Lung (tissue), 17 donors: ENCODE measurements at places on chromosomes 4 and X. TPM values are rescaled to one million over a fixed set of nuclear protein-coding genes. Genes with fewer than 3 reads are reported as not detected.

ZNF630 gene
- polyA plus RNA-seq: 0.98 TPM

TMPRSS11D gene
- 0.09 TPM for polyA plus RNA-seq

PHF8 gene
- polyA plus RNA-seq: 11.3 TPM

KDR gene
- 21.1 TPM for polyA plus RNA-seq

BBS12 gene
- polyA plus RNA-seq: 2.1 TPM

TCP11X2 gene
- 0.12 TPM for polyA plus RNA-seq

GK2 gene
- not detected for polyA plus RNA-seq

CXorf38 gene
- 16.0 TPM for polyA plus RNA-seq

GSX2 gene
- not detected for polyA plus RNA-seq

SFRP2 gene
- 0.68 TPM for polyA plus RNA-seq

VSIG4 gene
- polyA plus RNA-seq: 255 TPM

TRIML2 gene
- 0.07 TPM for polyA plus RNA-seq

POLA1 gene
- polyA plus RNA-seq: 2.4 TPM

SYAP1 gene
- polyA plus RNA-seq: 15.3 TPM

GRCh38 chr4:155914782-155915181 lies 11.3 kb downstream of the TDO2 start:
- no peaks in the 10 kb centered on the region for H3K27me3 ChIP-seq
- no peaks in the 10 kb centered on the region for H3K4me1 ChIP-seq
- no peak overlapping the region for H3K4me3 ChIP-seq
- H3K36me3 ChIP-seq: no peaks in the 10 kb centered on the region

DNA sequence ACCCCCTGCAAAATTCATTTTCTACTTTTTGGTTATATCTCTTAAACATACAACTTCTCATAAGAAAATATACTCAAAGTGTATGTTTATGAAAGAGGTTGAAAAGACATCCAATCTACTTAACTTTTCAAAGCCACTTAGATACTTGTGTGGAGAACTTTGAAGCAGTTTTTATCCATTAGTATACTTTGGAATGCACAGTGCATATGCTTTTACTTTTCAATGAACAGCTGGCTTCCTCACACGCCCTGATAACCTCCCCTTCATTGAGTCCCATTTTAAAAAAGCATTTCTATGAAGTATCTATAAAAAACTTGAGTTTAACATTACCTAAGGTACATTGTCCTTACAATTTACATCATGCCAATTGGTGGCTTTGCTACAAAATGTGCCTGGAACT lies 73.8 kb downstream of the VEGFC start:
- H3K4me1 ChIP-seq: no peaks in the 10 kb centered on the region
- H3K36me3 ChIP-seq: no peaks in the 10 kb centered on the region
- no peak overlapping the region for H3K27ac ChIP-seq
- H3K27me3 ChIP-seq: no peaks in the 10 kb centered on the region
- no peak overlapping the region for H3K4me3 ChIP-seq

GRCh38 chr4:25807102-25807728 lies 55.6 kb downstream of the SEL1L3 start:
- H3K4me3 ChIP-seq: no peak overlapping the region
- H3K36me3 ChIP-seq: no peaks in the 10 kb centered on the region
- no peaks in the 10 kb centered on the region for H3K27me3 ChIP-seq
- H3K27ac ChIP-seq: no peak overlapping the region

DNA sequence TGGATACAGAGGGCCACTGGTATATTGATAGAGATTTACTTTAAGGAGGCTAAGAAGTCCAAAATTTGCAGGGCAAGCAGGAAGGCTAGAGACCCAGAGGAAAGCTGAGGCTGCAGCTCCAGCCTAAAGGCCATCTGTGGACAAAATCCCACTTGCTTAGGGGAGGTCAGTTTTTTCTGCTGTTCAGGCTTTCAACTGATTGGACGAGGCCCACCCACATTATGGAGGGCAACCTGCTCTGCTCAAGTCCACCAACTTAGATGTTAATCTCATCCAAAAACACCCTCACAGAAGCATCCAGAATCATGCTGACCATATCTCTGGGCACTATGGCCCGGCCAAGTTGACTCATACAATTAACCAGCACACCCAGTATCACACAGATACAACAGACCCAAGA lies 176.3 kb downstream of the EVC2 start:
- no peak overlapping the region for H3K27ac ChIP-seq
- no peak overlapping the region for H3K4me3 ChIP-seq
- peaks cover 8% of the 10 kb centered on the region for H3K36me3 ChIP-seq
- no peak for DNase-seq
- H3K27me3 ChIP-seq: no peaks in the 10 kb centered on the region

DNA sequence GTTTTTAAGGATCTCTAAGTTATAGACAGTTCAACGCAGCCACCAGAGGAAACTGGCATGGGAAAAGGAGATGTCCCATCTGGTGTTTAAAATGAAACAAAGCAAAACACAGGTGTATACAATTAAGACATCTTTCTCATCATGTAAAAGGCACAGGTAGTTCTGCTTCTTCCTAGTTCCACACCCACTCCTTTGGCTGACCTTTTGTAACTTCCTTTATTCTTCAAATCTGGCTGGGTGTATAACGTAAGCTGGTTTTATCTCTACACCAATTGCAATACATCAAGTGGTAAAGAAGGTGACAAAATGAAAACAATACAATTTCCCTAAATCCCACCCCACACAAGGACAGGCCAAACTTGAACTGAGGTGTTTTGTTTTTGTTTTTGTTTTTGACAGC lies 27.3 kb upstream of the FBXW7 start:
- H3K36me3 ChIP-seq: no peaks in the 10 kb centered on the region
- no peaks in the 10 kb centered on the region for H3K4me1 ChIP-seq
- H3K27me3 ChIP-seq: no peaks in the 10 kb centered on the region
- no peak overlapping the region for H3K27ac ChIP-seq
- no peak for DNase-seq
- no peak overlapping the region for H3K4me3 ChIP-seq

- DNase-seq: no peak
- no peak overlapping the region for H3K27ac ChIP-seq
- H3K27me3 ChIP-seq: no peaks in the 10 kb centered on the region
- no peaks in the 10 kb centered on the region for H3K36me3 ChIP-seq
- no peak overlapping the region for H3K4me3 ChIP-seq
- H3K4me1 ChIP-seq: no peaks in the 10 kb centered on the region
Observed at GRCh38 chr4:123351713-123352112, 44.9 kb upstream of the SPRY1 start.

- no peak for DNase-seq
- no peak overlapping the region for H3K27ac ChIP-seq
- H3K4me3 ChIP-seq: no peak overlapping the region
- no peaks in the 10 kb centered on the region for H3K27me3 ChIP-seq
- peaks cover 4% of the 10 kb centered on the region for H3K4me1 ChIP-seq
Observed at GRCh38 chrX:102604327-102604726, 5.0 kb downstream of the ARMCX5 start.

DNA sequence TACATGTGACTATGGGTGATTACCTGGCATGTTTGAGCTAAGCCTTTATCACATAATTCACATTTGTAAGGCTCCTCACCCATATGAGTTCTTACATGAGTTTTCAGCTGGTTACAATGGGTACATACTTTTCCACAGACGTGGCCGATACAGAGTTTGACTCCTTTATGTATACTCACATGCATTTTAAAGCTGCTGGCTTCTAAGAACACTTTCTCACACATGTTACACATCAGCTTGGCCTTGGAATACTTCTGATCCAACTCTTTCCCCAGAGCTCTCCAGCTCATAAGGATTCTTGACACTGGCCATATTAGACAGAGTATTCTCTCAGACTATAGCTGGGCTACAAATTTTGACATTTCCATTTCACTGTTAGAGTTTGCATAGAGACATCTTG lies 66.3 kb downstream of the TAB3 start:
- H3K36me3 ChIP-seq: no peaks in the 10 kb centered on the region
- no peak for DNase-seq

DNA sequence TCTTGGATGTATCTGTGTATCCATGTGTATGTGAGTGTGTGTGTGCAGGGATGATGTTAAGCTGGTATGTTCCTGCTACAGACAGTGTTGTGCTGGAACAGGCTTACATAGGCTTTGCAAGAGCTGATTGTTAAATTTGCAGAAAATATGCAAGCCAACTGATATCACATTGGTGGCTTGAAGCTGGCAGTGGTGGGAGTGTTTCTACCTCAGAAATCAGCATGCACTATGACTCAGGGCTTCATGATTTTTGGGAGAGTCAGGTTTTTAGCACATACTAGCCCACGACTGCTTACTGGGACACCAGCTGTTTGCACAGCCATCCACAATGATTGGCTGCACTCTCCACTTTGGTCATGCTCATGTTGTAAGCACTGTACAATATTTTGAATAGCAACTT lies 261.8 kb downstream of the DHX15 start:
- no peak for DNase-seq
- H3K27me3 ChIP-seq: no peaks in the 10 kb centered on the region
- no peaks in the 10 kb centered on the region for H3K36me3 ChIP-seq
- H3K4me1 ChIP-seq: no peaks in the 10 kb centered on the region
- H3K27ac ChIP-seq: no peak overlapping the region
- no peak overlapping the region for H3K4me3 ChIP-seq
